ENCODE measurements at places on chromosomes 11 and 22.

GRCh38 chr22:41782316-41782715 is 18.2 kb upstream of the CCDC134 start:
- DNase-seq: no peak

DNA sequence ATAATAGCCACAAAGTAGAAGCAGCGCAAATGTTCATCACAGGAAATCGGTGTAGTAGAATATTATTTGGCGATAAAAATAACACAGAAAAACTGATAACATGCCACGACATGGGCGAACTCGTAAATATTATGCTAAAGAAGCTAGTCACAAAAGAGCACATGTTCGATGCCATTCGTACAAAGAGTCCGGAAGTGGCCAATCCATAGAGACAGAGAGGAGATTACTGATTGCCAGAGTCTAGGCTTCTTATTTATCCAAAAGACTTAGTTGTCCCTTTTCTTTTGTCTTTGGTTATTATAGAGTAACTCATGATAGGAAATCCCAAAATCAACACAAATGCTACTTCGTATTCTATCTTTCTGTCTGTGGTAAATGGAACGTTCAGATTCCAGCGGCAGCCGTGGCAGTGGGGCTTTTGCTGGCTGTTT is 56.5 kb downstream of the MED15 start:
- DNase-seq: no peak

- DNase-seq: no peak
Observed at GRCh38 chr22:19820880-19821522, 33.7 kb downstream of the GNB1L start.

DNA sequence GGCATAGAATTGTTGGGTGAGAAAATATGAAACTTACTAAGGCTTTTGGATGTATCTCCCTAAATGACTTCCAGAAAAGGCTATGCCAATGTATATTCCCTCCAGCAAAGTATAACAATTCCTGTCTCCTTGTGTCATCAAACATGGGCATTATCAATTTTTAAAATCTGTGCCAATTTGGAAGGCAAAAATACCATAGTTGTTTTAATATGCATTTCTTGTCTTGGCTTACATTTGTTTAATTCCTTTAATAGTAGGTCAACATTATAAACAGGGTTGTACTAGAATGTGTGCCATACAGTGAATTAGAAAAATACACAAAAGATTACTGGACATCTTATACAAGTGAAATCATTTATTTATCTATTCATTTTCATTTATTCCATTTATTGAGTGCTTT is 41.6 kb downstream of the DCUN1D5 start:
- DNase-seq: no peak

DNA sequence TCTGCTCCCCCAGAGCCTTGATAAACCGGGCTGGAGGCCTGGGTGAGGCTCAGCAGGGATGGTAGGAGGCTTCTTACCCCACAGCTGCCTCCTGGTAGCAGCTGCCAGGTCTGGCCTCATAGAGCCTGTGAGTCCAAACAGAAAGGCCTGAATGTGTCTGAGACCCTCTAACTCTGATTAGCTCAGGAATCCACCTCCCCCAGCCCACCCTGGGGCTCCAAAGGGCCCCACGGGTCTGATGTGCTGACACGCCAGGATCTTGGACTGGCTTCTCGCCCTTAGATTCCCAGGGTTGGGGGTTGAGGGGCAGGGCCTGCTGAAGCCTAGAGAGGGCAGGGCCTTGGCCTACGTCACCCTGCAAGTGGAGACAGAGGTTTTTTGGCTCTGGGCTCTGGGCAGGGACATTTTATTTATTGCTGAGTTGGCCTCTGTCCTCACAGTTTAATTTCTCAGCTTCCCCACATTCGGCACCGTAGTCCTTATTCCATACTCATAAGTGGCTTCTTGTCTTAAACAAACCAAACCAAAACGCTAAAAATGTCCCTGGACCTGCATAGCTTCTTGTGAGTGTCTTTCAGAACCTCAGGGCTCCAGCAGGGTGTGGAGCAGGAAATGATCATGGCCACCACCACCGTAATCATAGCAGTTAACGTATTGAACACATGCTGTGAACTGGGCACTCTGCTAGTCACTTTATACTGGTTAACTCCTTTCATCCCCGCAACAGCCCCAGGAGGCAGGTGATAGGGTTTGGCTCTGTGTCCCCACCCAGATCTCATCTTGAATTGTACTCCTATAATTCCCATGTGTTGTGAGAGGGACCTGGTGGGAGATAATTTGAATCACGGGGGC is 25.1 kb downstream of the KIAA1671 start:
- peak; percentile 93 for DNase-seq

DNA sequence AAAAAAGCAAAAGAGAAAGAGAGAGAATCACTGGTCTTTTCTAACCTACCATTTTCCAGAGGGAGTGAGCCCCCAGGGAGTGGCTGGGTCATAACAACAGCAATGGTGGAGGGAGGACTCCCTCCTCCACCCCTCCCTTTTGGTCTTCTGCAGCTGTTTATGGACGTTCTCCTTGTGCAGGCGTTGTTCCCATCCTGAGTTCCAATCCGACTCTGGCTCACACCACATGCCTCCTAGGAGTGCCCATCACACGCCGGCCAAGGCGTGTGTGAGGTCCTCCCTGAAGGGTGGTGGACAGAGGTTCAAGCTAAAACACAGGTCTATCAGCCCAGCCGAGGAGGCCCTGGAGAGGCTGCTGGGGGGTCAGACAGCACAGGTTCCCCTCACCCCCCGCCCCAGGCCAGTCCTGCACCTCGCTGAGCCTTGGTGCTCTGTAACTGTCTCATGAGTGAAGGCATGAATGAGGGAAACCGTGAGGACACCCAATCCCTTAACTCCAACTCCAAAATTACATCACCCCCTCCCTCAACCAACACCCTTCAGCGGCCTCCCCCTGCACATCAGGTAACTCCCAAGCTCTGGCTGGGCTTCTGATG is 29.4 kb downstream of the IFT27 start:
- no peak for DNase-seq

- no peak for DNase-seq
Observed at GRCh38 chr11:69438286-69438920, 43.1 kb upstream of the LINC01488 start.

DNA sequence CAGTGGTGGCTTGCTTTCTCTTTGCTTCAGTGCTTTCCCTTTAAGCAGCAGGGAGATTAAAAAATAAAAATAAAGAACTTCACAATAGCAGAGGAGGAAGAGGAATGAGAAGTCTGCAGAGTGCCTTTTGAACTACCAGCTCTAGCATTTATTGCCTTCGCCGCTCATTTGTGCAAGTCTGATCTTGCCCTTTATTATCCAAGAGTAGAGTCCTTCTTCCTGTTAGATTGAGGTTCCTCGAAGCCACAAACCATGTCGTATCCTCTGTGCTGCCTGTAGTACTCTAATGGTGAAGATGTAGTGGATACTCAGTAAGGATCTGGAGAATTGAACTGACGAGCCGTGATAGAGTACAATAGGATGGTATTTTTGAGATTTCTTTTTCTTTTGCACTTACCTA is 101.2 kb upstream of the RAG2 start:
- DNase-seq: no peak

GRCh38 chr11:33687733-33688479 is 12.7 kb downstream of the C11orf91 start:
- peak; percentile 90 for DNase-seq

DNA sequence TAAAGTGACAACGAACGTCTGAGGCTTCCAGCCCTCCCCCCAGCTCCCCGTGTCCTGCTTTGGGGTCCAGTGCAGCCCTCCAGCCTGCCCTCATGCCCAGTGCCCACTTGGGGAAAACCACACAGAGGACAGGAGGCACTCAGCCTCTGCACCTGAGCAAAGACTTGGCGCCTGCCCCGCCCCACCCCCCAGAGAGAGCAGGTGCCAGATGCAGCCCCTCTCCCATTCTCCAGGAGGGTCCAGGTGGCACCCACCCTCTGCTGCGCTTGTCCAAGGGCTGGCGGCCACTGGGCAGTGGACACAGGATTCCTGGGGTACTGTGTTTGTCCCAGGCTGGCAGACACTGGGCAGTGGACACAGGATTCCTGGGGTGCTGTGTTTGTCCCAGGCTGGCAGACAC is 15.7 kb downstream of the RNH1 start:
- no peak for DNase-seq

GRCh38 chr22:28925916-28926315 is 42.5 kb downstream of the ZNRF3 start:
- DNase-seq: peak; percentile 65

- DNase-seq: no peak
Observed at GRCh38 chr11:34988294-34989255, 72.2 kb downstream of the PDHX start.

- DNase-seq: no peak
Observed at GRCh38 chr11:129643031-129643721, 172.5 kb upstream of the TMEM45B start.

- no peak for DNase-seq
Observed at GRCh38 chr11:19598876-19599486, 113.7 kb upstream of the NAV2 start.

DNA sequence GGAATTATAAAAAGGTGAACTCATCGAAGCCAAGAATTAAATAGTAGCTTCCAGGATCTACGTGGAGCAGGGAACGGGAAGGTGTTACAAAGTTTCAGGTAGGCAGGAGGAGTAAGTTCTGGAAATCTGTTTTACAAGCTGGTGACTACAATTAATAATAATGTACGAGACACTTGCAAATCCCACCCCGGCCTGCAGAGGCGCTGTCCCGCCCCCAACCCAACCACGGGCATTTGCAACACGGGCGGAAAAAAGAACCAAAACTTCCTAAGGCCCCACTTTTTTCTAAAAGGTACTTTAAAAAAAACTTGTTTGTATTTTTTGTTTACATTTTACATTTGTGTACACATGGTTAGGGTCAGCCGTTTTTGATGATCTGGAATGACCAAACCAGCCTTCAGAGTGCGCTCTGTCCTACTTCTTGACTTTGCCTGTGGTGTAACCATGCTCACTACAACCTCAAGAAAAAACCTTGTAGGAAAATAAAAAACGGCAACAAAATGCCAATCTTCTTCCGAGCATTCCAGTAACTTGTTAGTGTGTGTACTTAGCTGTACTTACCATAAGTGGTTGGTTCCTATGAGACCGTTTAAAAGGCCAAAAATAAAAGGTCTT is 449.6 kb upstream of the B3GAT1 start:
- DNase-seq: no peak

DNA sequence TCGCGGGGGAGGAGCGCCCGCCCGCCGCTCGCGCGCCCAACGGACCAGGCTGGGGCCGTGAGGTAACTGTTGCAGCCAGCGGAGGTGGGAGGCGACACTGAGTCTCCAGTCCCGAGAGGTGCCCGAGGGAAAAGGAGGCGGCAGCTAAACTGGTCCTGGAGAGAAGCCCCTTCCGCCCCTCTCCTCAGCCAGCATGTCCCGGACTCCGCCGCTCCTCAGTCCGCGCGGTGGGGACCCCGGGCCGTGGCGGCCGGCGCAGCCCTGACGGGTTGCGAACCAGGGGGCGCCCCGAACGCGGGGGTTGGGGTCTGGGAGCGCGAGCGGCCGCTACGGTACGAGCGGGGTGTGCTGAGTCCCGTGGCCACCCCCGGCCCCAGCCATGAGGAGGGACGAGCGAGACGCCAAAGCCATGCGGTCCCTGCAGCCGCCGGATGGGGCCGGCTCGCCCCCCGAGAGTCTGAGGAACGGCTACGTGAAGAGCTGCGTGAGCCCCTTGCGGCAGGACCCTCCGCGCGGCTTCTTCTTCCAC is at the start of gene PDE3B:
TSS of gene PDE3B (plus strand) at position 108 of the 529 bp plus-strand sequence. CDS start at position 380, 272 bp downstream.
- DNase-seq: peak; percentile 79

DNA sequence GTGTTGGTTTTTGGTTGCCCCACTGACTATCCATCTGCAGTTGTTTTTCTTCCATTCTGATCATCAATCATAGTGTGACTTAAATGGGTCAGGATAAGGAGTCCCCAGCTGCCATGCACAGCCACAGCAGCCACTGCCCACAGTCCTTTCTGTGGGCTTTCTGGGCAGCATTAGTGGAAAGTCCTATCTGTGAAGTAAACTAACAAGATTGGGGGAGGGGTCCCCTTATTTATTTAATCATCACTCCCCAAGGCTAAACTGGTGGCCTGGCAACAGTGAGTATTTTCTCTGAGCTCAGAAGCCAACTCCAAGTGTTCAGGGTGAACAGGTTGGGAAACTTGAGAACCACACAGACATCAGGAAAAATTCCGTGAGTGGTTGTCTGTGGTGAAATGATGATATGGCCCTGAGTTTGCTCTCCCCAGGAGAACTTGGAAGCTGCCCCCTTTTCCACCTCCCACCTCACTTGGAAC is 145.0 kb downstream of the CCDC34 start:
- DNase-seq: peak; percentile 87

- no peak for DNase-seq
Observed at GRCh38 chr11:35943309-35943708, 553 bp upstream of the LDLRAD3 start.

DNA sequence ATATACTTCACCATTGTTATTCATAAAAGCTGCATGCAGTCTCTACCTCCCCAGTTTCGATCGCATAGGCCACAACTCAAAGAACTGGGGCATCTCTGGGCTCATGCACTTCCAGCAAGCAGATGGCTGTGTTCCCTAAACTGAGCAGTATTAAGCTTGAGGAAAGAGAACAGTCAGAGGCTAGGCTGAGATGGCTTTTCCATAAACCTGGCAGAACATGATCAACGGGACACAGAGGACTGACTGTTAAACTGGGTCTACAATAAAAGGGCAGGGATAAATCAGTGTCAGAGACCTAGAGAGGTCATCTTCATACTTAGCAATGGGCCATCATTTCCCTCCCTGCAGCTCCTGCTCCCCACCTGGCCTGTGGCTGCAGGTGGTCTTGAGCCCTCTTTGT is 171.0 kb upstream of the NECTIN1 start:
- no peak for DNase-seq

DNA sequence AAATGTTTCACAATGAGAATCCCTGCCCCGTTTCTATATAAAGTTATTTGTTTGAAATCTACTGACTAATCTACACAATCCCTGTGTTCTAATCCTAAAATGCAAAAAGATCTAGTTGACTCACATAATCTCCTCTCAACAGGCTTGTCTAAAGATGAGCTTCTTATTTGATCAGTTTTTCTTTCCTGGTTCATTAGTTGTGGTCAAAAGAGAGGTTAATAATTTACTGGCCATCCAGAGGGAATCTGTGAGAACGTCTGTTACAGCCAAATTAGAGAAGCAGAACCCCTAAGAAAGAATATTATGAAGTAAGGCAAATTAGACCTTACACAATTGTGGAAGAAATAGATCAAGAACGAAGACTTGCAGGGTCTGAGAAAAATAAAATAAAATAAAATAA is 173.7 kb upstream of the ANO3 start:
- no peak for DNase-seq

DNA sequence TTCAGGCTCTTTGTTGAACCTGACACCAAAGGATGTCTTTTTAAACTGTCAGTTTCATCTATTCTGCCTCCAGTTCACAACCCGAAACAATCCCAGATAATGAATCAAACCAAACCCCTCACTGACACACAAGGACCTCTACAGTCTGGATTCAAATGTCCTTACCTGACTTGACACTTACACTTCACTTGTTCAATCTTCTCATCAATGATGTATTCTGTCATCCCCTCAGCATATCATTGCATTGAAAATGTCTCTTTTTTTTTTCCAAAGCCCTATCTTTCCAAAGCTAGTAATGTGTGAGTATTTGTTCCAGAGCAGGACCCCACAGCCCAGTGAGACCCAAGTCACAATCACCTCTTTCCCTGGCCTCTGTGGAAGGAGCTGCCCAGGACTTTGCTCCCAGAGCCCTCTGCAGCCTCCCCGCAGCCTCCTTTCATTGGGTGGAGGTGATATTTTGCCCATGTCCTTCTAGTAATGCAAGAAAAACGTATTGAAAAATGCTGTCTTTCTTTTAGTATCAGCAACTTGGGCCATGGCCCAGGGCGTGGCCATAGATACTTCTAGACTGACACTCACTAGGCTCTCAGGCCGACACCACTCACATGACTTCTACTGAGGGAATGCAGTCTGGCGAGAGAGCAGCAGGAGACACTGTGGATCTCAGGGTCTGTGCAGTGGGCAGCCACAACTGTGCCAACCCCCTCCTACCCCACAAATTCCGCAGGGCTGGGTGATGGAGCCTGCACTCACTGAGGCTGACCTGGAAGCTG is 18.2 kb downstream of the RFPL3 start:
- no peak for DNase-seq
